Renal cortical epithelial cell (primary cell): ENCODE measurements at places on chromosomes 4 and X. TPM values are rescaled to one million over a fixed set of nuclear protein-coding genes. Genes with fewer than 3 reads are reported as not detected.
A peak's percentile ranks its signal among the peaks of the same experiment; 100 is the strongest.

GRCh38 chrX:23269923-23270322 is 64.7 kb upstream of the PTCHD1 start:
- DNase-seq: no peak

Gene CCDC110
- 0.87 and 4.4 TPM in 2 replicates for total RNA-seq

GRCh38 chr4:52659001-52659721 is at the start of gene USP46:
TSS of gene USP46 (minus strand) at chr4:52659301. CDS start at chr4:52659150, 151 bp downstream.
- DNase-seq: peak; percentile 13

DNA sequence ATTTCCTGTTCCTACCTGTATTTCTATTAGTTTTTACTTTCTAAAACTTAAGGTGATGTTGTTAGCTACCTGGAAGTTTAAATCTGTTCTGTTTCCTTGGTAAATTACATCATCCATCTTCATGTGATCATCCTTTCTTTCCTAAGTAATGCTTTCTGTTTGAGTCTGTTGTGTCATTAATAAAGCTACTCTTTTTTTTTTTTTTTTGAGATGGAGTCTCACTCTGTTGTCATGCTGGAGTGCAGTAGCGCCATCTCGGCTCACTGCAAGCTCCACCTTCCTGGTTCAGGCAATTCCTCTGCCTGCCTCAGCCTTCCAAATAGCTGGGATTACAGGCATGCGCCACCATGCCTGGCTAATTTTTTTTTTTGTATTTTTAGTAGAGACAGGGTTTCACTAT is 73.3 kb downstream of the FIP1L1 start:
- peak; percentile 22 for DNase-seq

DNA sequence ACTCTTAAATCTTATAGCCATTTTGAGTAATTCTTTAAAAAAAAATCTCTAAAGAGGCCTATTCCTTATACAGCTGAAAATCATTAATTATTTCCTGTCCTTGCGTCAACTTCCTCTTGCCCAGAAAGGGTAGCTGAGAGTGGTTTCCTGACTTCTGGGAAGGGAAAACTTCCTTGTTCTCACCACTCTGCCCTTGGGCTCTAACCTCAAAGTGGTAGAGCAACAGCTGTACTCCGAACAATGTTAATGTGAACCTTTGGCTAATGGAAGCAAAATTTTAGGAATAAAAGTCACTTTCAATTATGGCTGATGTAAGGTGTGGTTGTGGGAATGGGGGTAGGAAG is 15.3 kb downstream of the KLHL2 start:
- DNase-seq: peak; percentile 87

- no peak for DNase-seq
Measured at GRCh38 chr4:113678641-113679040, 82.9 kb downstream of the CAMK2D start.

DNA sequence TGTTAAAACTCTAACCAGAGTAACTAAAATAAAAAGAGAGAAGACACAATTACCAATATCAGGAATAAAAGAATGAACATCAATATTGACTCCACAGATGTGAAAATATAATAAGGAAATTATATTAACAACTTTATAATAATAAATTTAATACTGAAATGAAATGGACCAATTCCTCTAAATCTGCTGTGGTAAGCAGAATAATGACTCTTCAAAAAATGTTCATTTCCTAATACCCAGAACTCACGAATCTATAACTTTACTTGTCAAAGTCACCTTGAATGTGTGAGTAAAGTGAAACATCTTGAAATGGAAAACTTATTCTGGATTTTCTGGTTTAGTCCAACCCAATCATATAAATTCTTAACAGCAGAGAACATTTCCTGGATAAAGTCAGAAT is 1391.1 kb downstream of the FAM133A start:
- DNase-seq: no peak

DNA sequence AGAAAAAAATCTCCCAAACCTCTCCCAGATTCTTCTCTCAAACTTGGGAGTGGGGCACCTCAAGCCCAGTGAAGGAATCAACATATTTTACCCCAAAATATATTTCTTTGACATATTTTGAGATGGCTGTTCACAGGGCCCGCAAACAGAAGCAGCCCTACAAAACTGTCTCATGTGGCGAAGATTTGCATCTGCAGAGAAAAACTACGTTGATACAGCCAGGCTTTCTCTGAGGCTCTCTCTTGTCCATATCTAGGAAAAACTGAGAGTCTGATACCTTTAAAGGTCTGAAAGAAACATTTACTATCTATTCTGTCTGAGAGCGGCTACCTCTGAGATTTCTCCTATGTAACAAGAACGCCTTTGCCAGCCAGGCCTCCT is 23.3 kb upstream of the TMSB4X start:
- DNase-seq: no peak

- peak; percentile 90 for DNase-seq
Measured at GRCh38 chr4:141643557-141643956, 7.2 kb downstream of the IL15 start.

DNA sequence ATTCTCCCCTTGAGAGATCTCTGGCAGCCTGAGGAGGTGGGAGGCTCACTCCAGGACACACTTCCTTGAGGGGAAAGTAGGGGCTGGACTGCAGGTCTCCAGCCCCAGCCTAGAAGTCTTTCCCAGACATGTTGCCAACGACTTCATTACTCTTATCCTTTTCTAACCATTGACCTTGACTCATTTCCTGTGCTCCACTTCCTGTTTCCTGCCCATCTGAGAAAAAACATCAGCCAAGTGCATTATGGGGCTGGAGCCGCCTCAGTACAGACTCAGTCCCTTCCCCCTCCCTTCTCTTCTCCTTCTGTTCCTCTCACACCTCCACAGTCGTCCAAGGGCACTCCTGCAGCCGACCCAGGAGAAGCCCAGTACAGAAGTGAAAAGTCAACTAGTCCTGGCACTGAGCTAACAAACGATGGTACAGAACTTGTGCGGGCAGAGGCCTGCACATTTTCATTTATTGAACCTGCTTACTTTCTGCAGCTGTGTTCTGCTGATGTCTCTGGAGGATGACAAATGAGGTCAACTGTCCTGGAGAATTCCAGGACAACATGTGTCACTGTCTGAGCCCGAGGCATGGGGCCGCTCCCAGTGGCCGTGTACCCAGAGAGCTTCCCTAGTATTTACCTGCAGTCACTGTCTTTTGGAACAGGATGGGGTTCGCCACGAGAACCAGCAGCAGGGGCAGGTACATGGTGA is 20.1 kb downstream of the GPR143 start:
- no peak for DNase-seq

- no peak for DNase-seq
Measured at GRCh38 chr4:139985401-139985800, 168.6 kb downstream of the MAML3 start.

- DNase-seq: peak; percentile 9
Measured at GRCh38 chr4:151035328-151035727, 20.2 kb upstream of the LRBA start.

- DNase-seq: no peak
Measured at GRCh38 chr4:36990128-36990872, 254.2 kb upstream of the NWD2 start.

DNA sequence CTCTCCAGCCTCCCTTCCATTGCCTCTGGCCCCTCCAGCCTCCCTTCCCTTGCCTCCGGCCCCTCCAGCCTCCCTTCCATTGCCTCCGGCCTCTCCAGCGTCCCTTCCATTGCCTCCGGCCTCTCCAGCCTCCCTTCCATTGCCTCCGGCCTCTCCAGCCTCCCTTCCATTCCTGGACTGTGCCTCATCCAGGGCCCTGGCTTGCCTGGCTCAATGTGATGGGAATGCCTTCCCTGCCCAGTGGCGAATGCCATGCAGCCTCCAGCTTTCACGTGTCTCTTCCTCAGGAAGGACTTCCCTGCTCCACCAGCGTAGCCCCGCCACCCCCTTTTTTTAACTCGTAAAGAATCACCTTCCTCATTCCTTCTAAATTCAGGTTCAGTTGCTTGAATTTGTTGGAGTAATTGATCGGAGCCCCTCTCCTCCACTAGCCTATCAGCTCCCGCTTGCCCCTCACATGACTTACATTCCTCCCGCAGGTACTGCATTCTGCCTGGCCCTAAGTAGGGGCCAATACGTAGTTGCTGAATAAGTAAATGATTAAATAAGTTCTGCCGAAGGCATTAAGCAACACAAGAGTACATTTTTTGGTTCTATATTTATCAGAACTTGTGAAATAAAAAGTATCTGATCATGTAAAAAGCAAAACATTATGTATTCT is 30.3 kb downstream of the SORBS2 start:
- DNase-seq: peak; percentile 54

DNA sequence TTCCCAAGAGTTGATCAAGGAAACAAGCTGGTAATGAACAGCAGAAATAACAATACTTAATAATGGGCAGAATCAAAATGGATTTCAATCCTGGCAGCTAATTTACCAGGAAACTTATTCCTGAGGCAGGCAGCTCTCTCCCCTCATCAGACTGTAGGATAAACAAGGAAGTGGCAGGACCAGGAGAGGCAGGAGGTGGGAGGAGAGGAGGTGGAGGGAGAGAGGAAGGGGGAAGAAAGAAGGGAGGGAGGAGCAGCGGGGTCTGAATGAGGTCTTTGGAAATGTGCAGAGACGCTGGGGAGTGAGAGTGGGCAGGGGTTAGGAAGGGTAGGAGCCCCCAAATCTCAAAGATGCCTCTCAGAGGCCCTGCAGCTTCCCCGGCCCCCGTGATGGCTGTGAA is 231.5 kb downstream of the BCOR start:
- no peak for DNase-seq

- peak; percentile 34 for DNase-seq
Measured at GRCh38 chr4:166014411-166014810, 141.4 kb downstream of the TLL1 start.

Gene TCEAL5
- total RNA-seq: not detected in 2 replicates

DNA sequence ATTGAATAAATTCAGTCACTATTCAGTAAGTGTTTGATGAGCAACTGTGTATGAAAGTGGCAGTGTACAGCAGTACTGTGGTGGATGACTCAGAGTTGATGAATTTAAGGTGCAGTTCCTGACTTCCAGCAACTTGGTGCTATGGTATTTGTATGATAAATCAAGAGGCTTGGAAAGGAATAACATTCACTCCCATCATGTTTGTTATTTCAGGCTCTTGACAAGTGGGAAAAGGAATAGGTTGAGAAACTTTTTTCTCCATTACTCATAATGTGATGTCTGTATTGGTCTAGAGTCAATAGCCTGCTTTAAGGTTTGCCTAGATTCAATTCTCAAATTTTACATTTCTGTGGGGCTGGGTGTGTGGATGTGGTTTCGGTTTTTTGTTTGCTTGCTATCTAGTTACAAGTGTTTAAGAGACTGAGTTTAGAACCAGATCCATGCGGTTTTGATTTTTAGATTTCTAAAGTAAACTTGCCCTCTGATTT is 35.1 kb upstream of the CYP2U1 start:
- DNase-seq: peak; percentile 100

Gene UBA6
- 230 and 342 TPM in 2 replicates for total RNA-seq

DNA sequence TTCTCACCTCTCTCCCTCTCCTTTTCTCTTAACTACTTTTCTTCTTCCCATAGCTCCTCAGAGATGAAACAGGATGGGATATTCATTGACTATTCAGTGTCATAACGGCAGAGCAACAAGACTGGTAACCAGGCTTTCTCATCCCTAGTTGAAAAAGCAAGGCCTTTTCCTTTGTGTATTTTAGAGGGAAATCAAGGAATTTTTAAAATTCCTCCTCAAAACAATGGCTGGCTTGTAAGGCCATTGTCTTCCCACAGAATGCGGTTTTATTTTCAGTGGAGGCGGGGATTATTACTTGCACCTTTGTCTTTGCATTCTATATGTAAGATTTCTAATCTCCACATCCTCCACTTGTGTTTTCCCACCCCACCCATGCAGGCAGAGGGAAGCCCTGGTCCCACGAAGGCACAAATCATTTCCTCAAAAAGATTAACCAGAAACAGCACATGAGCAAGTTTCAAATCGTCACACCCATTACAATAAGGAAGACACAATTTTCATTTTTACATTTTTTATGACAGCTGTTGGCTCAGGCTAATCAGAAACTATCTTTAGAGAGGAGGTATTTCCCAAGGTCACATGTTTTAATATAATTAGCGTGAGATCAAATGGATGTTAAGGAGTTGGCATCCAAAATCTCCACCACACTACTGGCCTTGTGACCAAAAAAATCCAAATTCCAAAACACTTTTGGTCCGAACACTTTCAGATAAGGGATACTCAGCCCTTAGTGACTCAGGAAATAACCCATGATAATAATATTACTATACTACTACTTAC is 53.0 kb upstream of the KDR start:
- DNase-seq: no peak

GRCh38 chr4:85953651-85954018 is 406.2 kb downstream of the MAPK10 start:
- peak; percentile 92 for DNase-seq

Gene CNOT6L
- total RNA-seq: 11.6 and 57.5 TPM in 2 replicates

Gene DRP2
- 0.05 TPM in 1 of 2 replicates, not detected in the other for total RNA-seq

- DNase-seq: no peak
Measured at GRCh38 chrX:12309744-12310076, 171.4 kb downstream of the FRMPD4 start.

GRCh38 chr4:51842167-51842553 is 793 bp upstream of the DCUN1D4 start:
- DNase-seq: peak; percentile 22

Gene GPRASP1
- 0.35 and 2.5 TPM in 2 replicates for total RNA-seq

Gene P2RY4
- total RNA-seq: 0.15 TPM in 1 of 2 replicates, not detected in the other

DNA sequence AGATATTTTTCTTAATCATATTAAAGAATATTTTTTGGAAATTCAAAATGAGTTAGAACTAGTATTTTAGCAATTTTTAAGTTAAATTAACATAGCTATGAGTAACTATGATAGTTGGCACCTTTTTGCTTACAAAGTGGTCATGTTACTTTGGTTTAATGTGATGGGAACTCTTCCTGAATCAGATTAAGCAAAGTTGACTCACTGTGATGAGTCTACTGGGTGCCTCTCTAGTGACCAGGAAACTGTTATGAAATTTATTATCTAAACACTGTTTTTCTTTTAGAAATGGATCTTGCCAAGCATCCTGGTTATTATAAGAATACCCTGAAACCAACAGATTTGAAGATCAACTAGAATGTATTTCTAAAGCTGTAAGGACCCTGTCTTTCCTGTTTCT is 985.8 kb downstream of the TRAM1L1 start:
- DNase-seq: no peak

- DNase-seq: peak; percentile 15
Measured at GRCh38 chr4:169765835-169766234, 8.1 kb upstream of the HPF1 start.

DNA sequence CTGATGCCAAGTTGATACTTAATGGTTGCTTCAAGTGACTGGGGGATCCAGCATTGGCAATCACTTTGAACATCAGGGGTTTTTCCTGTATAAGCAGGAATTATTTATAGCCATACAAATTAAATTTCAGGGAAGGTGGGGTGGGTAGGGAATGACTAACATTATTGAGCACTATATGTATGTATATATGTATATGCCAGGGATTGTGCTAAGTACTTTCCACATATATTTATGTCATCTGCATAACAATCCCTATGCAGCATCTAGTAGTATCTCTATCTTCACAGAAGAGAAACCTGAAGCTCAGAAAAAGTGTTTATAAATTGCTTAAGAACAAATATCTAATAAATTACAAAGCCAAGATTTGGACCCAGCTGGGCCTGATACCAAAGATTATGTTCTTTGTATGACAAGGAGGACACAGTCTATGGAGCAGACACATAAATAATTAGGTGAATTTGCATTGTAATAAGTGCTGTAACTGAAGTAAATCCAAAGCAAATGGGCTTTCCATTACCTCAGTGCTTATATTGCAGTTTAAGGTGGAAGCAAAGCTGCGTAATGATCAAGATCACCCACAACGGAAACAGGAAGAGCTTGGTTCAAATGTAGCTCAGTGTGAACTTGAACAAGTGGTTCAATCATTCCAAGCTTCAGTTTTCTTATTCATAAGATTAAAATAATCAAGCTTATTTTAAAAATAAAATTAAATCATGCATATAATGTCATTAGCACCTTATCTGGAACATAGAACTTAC is 18.9 kb upstream of the RASGEF1B start:
- no peak for DNase-seq
